ENCODE measurements at places on chromosomes 7 and 10.

DNA sequence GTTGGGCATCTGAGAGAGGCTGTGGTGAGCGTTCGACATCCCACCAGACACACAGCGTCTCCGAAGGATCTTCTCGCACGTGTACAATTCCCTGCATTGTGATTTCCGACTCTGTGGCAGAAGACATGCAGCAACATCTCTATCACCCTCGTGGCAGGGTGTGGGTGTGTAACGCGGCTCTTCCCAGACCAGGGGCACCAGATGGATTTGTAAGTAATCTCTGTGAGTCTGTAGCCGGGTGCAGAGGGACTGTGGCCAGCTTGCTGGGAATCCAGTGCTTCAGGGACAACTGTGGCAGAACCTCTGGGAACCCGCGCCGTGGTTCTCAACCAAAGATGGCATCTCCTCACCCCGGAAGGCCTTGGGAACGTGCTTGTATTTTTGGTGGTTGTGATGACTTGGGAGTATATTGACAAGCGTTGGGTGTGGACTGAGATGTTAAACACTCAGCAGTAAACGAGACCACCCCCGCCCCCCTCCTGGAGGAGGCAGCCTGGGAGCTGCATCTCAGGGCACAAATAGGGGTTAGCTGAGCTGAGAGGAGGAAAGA lies 21.2 kb downstream of the FOXL3 start:
- peaks cover 41% of the 10 kb centered on the region for H3K27me3 ChIP-seq
- peaks cover 5% of the 10 kb centered on the region for H3K36me3 ChIP-seq
- H3K4me3 ChIP-seq, result no peak overlapping the region

- H3K36me3 ChIP-seq, result peaks cover 26% of the 10 kb centered on the region
- no peaks in the 10 kb centered on the region for H3K4me1 ChIP-seq
- DNase-seq, result no peak
- H3K27me3 ChIP-seq, result no peaks in the 10 kb centered on the region
- no peak overlapping the region for H3K4me3 ChIP-seq
Observed at GRCh38 chr10:32459051-32459698, 13.2 kb downstream of the CCDC7 start.

DNA sequence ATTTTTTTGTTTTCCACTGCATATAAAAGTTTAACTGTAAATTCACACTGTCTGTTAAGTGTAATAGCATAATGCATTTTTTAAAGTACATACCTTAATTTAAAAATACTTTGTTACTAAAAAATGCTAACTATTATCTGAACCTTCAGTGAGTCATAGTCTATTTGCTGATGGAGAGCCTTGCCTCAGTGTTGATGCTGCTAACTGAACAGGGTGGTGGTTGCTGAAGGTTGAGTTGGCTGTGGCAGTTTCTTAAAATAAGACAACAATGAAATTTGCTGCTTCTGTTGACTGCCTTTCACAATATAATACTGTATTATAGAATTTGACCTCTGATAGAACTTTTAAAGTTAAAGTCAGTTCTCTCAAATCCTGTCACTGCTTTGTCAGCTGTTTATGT lies 72.3 kb upstream of the GATAD1 start:
- DNase-seq, result no peak
- H3K4me1 ChIP-seq, result no peaks in the 10 kb centered on the region
- H3K4me3 ChIP-seq, result no peak overlapping the region
- H3K36me3 ChIP-seq, result peaks cover 19% of the 10 kb centered on the region
- H3K27ac ChIP-seq, result no peak overlapping the region

- no peak overlapping the region for H3K27ac ChIP-seq
- H3K27me3 ChIP-seq, result no peaks in the 10 kb centered on the region
- peaks cover 59% of the 10 kb centered on the region for H3K4me1 ChIP-seq
- no peak overlapping the region for H3K4me3 ChIP-seq
Observed at GRCh38 chr10:132326925-132327324, 5.1 kb upstream of the LRRC27 start.

DNA sequence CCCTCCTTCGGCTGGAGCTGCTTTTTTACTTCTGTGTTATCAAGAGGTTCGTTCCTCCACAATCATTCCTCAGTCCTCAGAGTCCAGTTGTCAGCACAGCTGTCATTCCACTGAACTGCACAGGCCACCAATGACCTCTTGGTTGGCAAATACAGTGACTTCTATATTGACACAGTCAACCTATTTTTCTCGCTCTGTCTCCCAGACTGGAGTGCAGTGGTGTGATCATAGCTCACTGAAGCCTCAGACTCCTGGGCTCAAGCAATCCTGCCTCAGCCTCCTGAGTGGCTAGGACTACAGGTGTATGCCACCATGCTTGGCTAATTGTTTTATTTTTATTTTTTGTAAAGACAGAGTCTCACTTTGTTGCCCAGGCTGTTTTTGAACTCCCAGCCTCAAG lies 27.7 kb downstream of the CRCP start:
- no peak overlapping the region for H3K27ac ChIP-seq
- DNase-seq, result no peak
- no peaks in the 10 kb centered on the region for H3K27me3 ChIP-seq
- H3K4me1 ChIP-seq, result peaks cover 4% of the 10 kb centered on the region
- H3K36me3 ChIP-seq, result peaks cover 39% of the 10 kb centered on the region
- no peak overlapping the region for H3K4me3 ChIP-seq

- H3K27me3 ChIP-seq, result no peaks in the 10 kb centered on the region
- peaks cover 19% of the 10 kb centered on the region for H3K36me3 ChIP-seq
- H3K4me1 ChIP-seq, result peaks cover 14% of the 10 kb centered on the region
- no peak overlapping the region for H3K27ac ChIP-seq
- no peak for DNase-seq
Observed at GRCh38 chr7:7996568-7996967, 28.0 kb downstream of the GLCCI1 start.

DNA sequence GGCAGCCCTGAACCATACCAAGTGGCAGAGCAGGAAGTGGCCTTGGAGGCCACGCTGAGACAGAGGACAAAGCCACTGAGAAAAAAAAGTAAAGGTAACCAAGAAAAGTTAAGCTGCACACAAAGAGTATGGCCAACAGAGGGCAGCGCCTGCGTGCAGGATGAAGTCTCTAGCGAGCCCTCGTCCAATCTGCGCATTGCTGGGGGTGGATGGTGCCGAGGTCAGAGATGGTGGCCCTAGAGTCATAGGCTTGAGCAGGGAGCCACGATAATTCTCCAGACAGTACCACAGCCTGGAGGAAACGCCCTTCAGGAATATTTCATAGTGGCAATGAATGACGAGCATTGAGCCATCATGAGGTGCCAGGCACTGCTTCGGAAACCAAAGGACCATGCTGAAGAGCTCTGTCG lies 9.7 kb downstream of the ATP6V0E2 start:
- H3K4me1 ChIP-seq, result peaks cover 25% of the 10 kb centered on the region
- DNase-seq, result no peak
- peak overlapping the region; percentile 70 for H3K27ac ChIP-seq
- H3K4me3 ChIP-seq, result no peak overlapping the region
- no peaks in the 10 kb centered on the region for H3K36me3 ChIP-seq

GRCh38 chr10:91622601-91623000 lies 10.3 kb downstream of the PPP1R3C start:
- DNase-seq, result no peak
- H3K4me1 ChIP-seq, result no peaks in the 10 kb centered on the region
- peaks cover 28% of the 10 kb centered on the region for H3K27me3 ChIP-seq
- no peaks in the 10 kb centered on the region for H3K36me3 ChIP-seq
- H3K4me3 ChIP-seq, result no peak overlapping the region

DNA sequence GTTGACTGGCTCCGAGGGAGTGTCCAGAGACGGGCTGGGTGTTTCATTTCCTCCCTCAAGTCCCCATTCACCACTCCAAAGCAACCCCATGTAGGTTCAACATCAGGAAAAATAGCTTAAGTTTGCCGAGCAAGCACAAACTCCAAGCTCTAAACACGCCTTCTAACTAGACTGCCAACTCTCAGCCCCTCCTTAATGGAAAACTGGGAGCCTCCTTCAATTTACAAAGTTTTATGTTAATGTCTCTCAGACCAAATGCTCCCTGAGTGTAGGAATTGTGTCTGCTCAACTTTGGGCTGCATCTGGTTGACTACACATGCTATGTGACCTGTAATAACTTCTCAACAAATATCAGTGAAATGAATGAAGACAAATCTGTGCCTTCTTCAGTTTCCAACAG lies 87.5 kb downstream of the FAM204A start:
- H3K36me3 ChIP-seq, result no peaks in the 10 kb centered on the region
- peaks cover 53% of the 10 kb centered on the region for H3K27me3 ChIP-seq
- no peak for DNase-seq
- no peak overlapping the region for H3K27ac ChIP-seq
- H3K4me1 ChIP-seq, result no peaks in the 10 kb centered on the region

DNA sequence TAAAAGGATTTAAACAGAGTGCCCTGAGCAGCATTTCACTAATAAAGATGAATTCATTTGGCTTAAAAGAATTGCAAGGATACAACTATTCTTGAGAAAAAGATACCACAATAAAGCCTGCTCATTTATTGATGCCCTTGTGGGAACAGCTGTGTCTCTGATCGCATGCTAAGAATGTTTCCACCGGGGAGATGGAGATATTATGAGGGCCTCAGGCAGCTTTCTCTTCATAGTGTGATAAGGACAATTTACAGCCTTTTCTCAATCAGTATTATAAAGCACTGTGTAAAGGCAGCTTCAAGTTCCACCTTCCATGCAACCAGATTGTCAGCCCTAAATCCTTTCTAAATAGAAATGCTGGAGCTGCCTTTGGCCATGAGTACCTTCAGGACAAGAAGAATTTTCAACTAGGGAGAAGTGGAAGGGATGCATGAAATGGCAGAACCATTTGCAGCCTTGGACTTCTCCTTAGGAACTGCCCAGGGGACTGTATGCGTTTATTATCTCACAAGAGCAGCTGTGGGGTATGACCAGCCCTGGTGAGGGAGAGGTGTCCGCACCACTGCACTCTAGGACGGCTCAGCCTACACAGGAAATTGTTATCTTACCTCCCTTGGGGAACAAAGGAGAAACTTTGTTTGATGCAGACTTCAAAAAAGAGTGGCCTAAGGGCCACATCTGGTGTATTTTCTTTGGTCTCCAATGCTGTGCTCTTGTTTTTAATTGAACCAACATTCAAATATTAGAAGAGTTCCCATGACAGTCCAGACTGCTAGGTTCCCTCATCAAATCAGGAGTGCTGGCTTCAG lies 116.9 kb upstream of the PCGF5 start:
- H3K4me3 ChIP-seq, result peak overlapping the region; percentile 59
- no peaks in the 10 kb centered on the region for H3K27me3 ChIP-seq
- H3K27ac ChIP-seq, result no peak overlapping the region
- H3K36me3 ChIP-seq, result no peaks in the 10 kb centered on the region
- peak; percentile 24 for DNase-seq
- H3K4me1 ChIP-seq, result peaks cover 37% of the 10 kb centered on the region

GRCh38 chr7:96116173-96116572 lies 205.7 kb downstream of the SLC25A13 start:
- no peak overlapping the region for H3K4me3 ChIP-seq
- peaks cover 14% of the 10 kb centered on the region for H3K36me3 ChIP-seq
- peak overlapping the region; percentile 29 for H3K27ac ChIP-seq

DNA sequence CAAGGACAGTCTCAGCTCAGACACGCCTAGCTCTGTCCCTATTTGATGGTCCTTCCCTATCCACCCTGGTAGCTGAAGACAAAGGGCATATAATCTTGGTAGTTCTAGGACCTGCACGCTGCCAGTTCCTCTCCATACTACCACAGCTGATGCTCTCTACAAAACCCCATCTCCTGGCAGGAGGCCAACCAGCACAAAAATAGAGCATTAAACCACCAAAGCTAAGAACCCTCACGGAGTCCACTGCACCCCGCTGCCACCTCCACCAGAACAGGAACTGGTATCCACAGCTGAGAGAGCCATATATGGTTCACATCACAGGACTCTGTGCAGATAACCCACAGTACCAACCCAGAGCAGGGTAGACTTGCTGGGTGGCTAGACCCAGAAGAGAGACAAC lies 299.4 kb downstream of the LRRTM3 start:
- peak overlapping the region; percentile 27 for H3K27ac ChIP-seq
- H3K36me3 ChIP-seq, result no peaks in the 10 kb centered on the region
- DNase-seq, result no peak
- H3K4me3 ChIP-seq, result no peak overlapping the region

DNA sequence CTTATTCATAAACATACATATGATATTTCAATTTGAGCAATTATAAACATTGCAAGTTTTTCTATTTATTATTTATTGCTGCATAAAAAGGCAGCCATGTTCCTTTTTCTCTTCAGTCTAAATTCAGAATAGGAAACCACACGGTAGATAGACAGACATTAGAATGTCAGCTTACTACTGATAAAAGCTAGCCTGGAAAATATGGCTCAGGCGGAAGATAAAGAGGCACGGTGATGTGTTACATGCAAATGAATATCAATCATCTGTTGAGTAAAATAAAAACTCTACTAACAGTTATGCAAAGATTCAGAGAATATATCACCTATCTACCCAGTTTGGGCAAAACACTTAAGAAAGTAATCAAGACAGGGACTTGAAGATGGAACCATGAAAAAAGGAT lies 73.5 kb upstream of the PDSS1 start:
- H3K4me3 ChIP-seq, result no peak overlapping the region
- H3K36me3 ChIP-seq, result no peaks in the 10 kb centered on the region
- peaks cover 55% of the 10 kb centered on the region for H3K27me3 ChIP-seq
- no peak overlapping the region for H3K27ac ChIP-seq
- DNase-seq, result no peak

GRCh38 chr10:130746311-130746710 lies 565.2 kb downstream of the TCERG1L start:
- H3K4me3 ChIP-seq, result no peak overlapping the region
- no peak for DNase-seq
- H3K36me3 ChIP-seq, result no peaks in the 10 kb centered on the region
- H3K27me3 ChIP-seq, result no peaks in the 10 kb centered on the region
- no peak overlapping the region for H3K27ac ChIP-seq

GRCh38 chr10:20535897-20536881 lies 360.9 kb downstream of the NEBL start:
- no peaks in the 10 kb centered on the region for H3K36me3 ChIP-seq
- H3K4me1 ChIP-seq, result no peaks in the 10 kb centered on the region
- no peak overlapping the region for H3K27ac ChIP-seq
- DNase-seq, result no peak
- H3K4me3 ChIP-seq, result no peak overlapping the region

- no peak overlapping the region for H3K4me3 ChIP-seq
- H3K27me3 ChIP-seq, result no peaks in the 10 kb centered on the region
- H3K27ac ChIP-seq, result no peak overlapping the region
- no peak for DNase-seq
Observed at GRCh38 chr10:28190196-28190595, 112.7 kb downstream of the MPP7 start.

GRCh38 chr7:154308928-154309327 lies 256.7 kb downstream of the DPP6 start:
- DNase-seq, result no peak
- H3K4me1 ChIP-seq, result no peaks in the 10 kb centered on the region
- H3K27me3 ChIP-seq, result no peaks in the 10 kb centered on the region
- no peak overlapping the region for H3K27ac ChIP-seq
- H3K36me3 ChIP-seq, result no peaks in the 10 kb centered on the region

GRCh38 chr7:927031-927671 lies 27.3 kb downstream of the ADAP1 start:
- peaks cover 20% of the 10 kb centered on the region for H3K4me1 ChIP-seq
- H3K36me3 ChIP-seq, result no peaks in the 10 kb centered on the region
- H3K4me3 ChIP-seq, result no peak overlapping the region
- no peaks in the 10 kb centered on the region for H3K27me3 ChIP-seq
- peak overlapping the region; percentile 78 for H3K27ac ChIP-seq

Measured in naive B cell (primary cell).